ENCODE measurements at places on chromosomes 5 and 9. TPM values are rescaled to one million over a fixed set of nuclear protein-coding genes. Genes with fewer than 3 reads are reported as not detected.

IL31RA gene
- 0.90 TPM for total RNA-seq

SGCD gene
- total RNA-seq = not detected

PKD2L2 gene
- total RNA-seq = not detected

SLC6A18 gene
- total RNA-seq = not detected

PCDHGA4 gene
- 3.0 TPM for total RNA-seq
